GOT3 (cell line): ENCODE measurements at places on chromosomes 2 and 18.

GRCh38 chr2:160338901-160339685 lies 139.0 kb upstream of the ITGB6 start:
- no peak for DNase-seq

- DNase-seq, result no peak
Observed at GRCh38 chr18:48106976-48107781, 176.7 kb upstream of the SMAD2 start.

DNA sequence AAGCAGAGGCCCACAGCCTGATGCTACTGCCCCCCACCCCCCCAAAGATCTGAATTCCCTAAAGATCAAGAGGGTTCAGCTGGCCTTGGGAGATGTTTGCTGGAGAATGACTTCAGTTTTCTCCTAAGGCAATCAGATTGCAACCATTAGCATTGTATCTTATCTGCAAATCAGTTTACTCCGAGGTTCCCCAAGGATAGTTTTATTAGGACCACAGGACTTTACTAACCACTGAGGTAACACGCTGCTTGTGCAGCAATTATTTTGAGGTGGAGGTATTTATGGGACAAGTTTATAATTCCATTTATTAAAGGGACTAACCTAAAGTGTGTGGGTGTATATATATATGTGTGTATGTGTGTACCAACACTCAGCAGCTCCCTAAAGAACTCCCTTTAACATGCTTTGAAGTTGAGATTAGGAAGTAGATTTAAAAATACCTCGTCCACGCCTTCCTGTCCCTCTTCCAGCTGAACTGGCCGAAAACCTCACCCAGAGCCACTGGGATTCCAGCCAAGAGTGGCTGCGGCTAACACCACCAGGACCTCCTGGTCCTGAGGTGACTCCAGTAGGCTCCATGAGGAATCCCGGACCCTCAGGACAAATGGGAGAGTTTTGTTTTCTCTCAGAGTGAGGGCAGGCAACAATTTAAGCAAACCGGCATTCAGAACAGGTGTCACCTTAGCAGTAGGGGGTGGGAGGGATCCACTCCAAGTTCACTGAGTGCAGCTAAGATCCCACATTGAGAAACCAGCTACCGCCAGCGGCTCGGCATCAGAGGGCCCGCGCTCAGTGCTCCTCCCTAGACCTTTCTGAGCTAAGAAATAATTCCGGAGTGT lies 3.0 kb upstream of the DLX1 start:
- DNase-seq, result no peak

DNA sequence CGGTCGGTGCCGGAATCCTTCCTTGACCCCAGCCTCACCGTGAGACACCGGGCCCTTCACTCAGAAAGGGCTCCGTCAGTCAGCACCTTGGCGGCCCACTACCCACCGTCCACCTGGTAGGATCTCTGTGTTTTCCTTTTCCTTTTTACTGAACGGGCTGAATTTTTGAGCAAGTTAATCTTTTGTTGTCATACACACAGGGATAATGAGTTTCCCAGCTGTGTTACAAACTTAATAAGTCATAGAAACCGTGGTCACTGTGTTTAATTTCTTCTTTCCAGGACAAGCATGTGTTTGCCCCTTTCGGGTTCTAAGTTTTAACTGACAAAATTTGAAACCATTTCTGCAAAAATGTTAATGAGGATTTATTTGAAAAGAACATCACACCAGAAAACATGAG lies 39.0 kb upstream of the TPO start:
- no peak for DNase-seq

- DNase-seq, result no peak
Observed at GRCh38 chr2:231037202-231037730, at the start of gene C2orf72. Gene C2orf72 (plus strand): TSS chr2:231037523. CDS start chr2:231037566, 43 bp downstream.

GRCh38 chr2:130824492-130825061 lies 12.1 kb upstream of the ARHGEF4 start:
- DNase-seq, result peak; percentile 53

GRCh38 chr2:149885468-149885867 lies 297.9 kb upstream of the MMADHC start:
- DNase-seq, result no peak

GRCh38 chr2:174245065-174245464 lies 3.3 kb downstream of the OLA1 start:
- DNase-seq, result no peak

DNA sequence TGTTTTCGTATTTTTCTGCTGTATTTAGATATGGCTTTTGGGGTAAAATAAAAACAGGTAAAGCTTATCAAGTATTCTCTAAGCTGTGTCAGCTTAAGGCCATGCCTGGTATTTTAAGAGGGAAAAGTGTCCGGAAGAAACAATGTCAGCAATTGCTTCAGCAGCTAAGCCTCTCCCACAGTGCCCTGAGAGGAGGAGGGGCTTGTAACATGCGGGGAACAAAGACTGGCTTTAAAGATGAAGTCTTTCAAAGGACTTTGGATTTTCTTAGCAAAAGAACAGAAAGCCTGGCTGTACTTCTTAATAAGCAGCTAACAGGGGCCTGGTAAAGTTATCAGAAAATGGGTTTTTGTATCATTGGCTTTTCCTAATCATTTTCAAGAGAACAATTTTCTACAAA lies 102.8 kb downstream of the PXDN start:
- no peak for DNase-seq

DNA sequence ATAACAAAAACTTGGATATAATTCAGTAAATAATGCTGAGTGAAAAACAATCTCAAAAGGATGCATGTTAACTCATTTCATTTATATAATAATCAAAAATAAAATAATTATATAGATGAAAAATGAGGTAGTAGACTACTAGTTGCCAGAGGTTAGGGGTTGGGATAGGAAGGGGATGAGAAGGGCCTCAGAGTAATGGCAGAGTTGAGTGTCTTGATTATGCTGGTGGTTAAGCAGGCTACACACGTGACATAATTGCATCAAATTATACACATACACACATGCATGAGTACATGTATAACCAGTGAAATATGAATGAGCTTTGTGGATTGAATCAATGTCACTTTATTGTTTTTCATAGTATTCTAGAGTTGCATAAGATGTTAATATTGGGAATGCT lies 201.0 kb downstream of the RIT2 start:
- DNase-seq, result no peak

DNA sequence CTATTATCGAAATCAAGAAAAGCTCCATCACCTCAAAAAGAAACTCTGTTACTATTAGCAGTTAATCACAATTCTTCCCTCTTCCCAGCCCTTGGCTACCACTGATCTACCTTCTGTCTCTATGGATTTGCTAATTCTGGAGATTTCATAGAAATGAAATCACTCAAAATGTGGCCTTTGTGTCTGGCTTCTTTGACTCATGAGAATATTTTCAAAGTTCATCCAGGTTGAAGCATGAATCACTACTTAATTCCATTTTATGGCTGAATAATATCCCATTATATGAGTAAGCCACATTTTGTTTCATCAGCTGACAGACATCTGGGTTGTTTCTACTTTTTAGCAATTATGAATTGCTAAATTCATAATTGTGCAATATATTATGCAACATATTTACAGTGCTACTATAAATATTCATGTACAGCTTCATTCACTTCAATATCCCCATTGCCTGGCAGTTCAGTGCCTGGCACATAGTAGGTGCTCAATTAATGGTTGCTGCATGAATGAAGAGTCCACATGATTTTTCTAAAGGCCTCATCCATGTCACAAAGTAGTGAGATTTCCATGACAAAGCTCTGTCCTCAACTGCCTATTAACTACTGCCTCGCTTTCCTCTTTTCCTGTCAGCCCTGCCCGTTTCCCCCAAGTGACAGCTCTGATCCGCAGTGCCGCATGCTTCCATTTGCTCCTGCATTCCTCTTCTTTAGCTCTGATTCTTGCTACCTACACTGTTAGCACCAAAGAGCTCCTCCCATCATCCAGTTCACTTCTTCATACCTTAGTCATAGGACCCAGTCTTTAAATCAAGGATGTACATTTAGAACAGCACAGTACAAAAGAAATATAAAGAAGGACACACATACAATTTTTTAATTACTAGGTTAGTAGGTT lies 32.8 kb downstream of the CCDC93 start:
- no peak for DNase-seq

DNA sequence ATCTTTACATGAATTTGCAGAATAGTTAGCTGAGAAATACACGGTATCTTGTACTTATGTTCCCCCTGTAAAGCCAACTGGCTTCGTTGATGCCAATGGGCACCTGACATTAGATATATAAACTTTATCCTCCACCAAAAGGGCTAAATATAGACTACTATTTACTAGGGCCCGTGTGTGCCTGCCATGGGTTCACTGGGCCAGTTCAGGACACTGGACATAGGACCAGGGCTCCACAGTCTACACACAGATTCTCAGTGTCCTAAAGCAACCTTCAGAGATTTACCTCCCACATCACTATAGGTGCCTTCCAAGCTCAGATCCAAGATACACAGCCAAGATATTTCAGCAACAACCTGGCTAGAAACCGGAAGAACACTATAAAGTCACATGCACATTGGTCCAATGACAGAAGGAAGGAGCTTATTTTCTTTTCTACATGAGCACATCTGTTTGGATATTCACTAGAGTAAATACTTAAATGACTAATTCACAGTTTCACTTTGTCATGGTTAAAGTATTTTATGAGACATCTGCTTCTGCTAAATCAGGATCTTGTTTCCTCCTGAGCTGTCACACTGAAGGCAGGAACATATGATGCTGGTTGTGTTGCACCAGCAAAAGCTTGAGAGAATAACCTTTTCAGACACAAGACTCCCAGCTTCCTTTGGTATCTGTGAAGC lies 95.1 kb downstream of the MYO5B start:
- no peak for DNase-seq

DNA sequence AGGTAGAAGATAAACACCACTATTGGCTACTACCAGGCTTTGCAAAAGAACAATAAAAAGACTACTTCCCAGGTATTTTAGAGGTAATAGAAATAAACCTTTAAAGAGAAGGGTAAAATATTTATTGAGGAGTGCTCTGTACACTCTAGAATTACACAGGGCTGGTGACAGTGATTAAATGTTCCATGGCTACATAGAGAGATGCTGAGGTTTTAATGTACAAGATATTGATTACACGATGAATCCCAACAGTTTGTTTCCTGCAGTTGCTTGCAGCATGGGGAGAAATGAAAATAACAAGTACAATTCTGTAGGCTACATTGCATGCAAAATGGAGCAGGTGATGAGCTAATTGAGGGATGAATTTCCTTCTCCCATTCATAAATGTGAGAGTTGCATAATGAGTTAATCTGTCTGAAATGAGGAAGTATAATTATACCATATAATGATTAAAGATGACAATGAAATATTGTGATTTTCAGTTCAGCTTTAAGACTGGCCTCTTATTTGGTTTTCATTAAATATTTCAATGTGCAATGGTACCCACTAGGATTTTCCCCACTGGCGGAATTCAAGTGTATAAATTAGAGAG lies 266.1 kb downstream of the SOCS6 start:
- no peak for DNase-seq

GRCh38 chr2:105140240-105140568 lies 101.3 kb upstream of the GPR45 start:
- no peak for DNase-seq

GRCh38 chr2:168645696-168646338 lies 156.6 kb upstream of the NOSTRIN start:
- no peak for DNase-seq

- no peak for DNase-seq
Observed at GRCh38 chr2:241358470-241358869, 2.4 kb downstream of the FARP2 start.

DNA sequence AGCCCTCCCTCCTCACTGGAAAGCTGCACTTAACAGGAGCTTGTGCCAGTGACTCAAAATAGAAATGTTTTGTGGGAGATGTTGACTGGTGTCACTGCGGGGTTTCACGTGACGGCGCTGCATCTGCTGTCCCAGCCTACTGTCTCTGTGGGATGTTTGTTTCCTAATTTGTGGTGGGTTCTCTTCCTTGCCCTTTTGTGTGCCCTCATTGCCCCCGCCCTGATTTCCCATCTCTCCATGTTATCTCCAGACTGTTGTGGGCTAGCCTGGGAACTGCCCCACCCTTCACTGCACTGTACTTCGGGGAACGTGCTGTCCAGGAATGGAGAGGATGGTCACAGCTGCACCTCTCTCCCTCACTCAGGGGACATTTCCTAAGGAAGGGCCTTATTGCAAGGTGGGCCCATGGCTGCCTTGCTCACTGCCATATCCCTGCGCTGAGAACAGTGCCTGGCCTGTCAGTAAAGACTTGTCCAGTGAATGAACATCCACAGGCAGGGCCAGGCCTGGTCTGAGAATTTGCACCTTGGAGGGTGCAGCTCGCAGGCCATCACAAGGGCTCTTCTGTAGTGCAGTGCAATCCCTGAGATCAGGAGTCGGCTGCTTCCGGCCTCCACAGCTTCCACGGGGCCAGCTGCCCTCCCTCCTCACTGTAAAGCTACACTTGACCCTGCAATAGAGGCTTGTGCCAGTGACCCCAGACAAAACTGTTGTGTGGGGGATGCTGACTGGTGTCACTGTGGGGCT lies 18.1 kb downstream of the ZAP70 start:
- no peak for DNase-seq

DNA sequence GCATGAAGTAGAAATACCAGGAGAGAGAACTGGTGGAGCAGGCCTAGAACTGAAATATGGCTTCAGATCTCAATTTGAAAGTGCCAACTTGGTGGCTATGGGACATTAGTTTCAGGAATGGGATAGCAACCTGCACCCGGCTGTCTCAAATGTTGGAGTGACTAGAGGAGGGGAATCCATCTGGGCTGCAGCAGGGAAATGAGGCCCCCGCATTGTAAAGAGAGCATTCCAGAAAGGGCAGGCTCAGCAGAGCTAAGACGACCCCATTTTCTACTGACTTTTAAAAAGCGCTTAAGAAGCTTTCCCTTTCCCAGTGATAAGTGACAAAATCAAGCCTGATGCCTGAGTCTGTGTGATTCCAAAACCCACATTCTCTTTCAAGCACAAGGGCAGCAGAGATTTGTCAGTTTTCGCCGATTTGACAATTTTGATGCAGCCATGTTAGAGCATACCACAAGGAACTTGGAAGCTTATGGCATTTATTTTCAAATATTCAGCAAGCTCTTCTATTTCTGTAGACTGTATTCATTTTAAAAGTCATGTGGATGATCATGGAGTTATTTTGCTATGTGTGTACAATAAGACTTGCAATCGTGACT lies 119.8 kb upstream of the ARHGAP28 start:
- DNase-seq, result no peak

- no peak for DNase-seq
Observed at GRCh38 chr2:52115750-52116149, 1083.8 kb upstream of the NRXN1 start.

DNA sequence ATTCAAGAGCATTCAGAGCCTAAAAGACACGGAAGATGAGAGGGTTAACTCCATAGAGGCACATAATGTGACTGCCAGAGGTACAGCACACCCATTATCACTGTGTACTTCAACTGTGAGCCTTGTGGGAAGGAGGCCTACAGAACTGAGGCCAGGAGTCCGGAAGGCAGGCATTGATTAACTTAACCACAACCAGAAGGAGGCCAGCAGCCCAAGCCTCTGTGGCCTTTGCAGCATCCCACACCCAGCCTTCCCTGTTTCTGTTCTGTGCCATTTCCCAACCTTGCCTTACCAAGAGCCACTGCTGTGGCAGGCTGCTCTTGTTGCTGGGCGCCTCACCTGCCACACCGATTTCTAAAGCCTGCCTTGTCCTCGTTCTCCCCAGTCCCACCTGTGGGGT lies 27.2 kb downstream of the SIGLEC15 start:
- DNase-seq, result no peak
